ENCODE measurements at places on chromosomes 4 and X. TPM values are rescaled to one million over a fixed set of nuclear protein-coding genes. Genes with fewer than 3 reads are reported as not detected.

DNA sequence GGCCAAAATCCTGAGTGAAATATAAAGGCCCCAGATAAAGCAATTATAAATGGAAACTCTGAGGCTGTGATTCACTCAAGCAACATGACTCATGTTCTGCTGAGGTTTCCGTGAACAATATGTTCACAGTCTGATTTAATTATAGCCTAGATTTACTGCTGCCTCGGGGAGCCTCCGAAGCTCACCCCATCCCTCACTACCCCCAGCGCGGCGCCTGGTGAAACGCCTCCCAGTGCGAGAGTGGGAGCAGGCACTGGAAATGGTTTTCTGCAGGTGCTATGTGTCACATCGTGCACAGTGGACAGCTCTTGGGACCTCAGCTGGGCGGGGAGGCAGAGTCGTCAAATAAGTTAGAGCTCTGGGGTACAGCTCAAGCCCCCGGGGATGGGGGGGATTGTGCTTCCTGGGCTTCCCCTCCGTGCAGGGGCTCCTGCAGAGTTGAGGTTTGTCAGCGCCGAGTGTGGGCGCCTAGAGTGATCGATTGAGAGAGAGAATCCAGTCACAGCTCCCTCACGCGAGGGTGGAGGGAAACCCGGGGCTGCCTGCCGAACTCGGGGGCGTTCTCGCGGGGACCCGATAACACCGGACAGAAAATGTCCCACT lies 110.6 kb downstream of the PHKA2 start:
- H3K27me3 ChIP-seq, result no peaks in the 10 kb centered on the region
- no peak overlapping the region for H3K27ac ChIP-seq
- no peaks in the 10 kb centered on the region for H3K36me3 ChIP-seq
- DNase-seq, result no peak
- no peaks in the 10 kb centered on the region for H3K4me1 ChIP-seq

GRCh38 chrX:54891573-54891972 lies 29.1 kb upstream of the TRO start:
- no peak overlapping the region for H3K27ac ChIP-seq
- H3K4me3 ChIP-seq, result no peak overlapping the region
- no peak for DNase-seq
- no peaks in the 10 kb centered on the region for H3K27me3 ChIP-seq
- H3K4me1 ChIP-seq, result no peaks in the 10 kb centered on the region
- no peaks in the 10 kb centered on the region for H3K36me3 ChIP-seq

DNA sequence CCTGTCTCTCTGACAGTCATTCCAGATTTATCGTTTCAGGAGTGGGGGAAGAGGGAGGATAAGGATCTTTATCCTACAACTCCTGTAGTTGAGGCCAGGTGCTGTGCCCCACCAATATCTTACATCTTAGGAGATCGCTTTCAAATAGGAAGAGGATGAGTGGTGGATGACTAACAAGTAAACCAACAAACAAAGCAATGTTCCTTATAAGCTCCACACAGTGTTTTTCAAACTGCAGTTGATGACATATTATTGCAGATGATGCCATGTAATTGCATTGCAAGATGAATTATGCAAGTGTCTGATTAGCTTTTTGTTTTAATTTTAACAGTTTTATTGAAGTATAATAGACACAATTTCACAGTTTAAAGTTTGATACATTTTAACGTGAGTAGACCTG lies 35.8 kb upstream of the TMEM164 start:
- H3K4me3 ChIP-seq, result no peak overlapping the region
- no peak overlapping the region for H3K27ac ChIP-seq
- H3K27me3 ChIP-seq, result no peaks in the 10 kb centered on the region
- H3K36me3 ChIP-seq, result no peaks in the 10 kb centered on the region
- no peak for DNase-seq
- H3K4me1 ChIP-seq, result no peaks in the 10 kb centered on the region

DNA sequence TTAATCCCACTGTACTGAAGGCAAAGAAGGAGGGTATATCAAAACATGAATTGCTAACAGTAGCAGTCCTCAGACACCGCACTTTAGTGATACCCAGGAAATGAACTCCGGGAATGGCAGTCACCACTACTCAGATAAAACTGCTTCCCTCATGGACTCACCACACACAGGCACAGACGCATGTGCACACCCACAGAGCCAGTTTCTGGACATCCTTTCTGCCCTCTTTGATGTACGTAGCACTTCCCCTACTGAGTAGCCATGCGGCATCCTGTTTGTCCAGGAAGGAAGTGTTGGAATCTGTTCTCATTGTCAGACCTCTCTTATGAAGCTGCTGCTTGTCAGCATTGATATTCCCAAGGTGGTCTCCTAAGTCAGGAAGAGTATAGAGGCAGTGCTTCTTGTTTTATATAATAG lies 95.7 kb downstream of the DCLK2 start:
- H3K4me1 ChIP-seq, result peaks cover 13% of the 10 kb centered on the region
- no peak overlapping the region for H3K4me3 ChIP-seq
- no peak for DNase-seq
- H3K27ac ChIP-seq, result peak overlapping the region; percentile 32
- H3K27me3 ChIP-seq, result no peaks in the 10 kb centered on the region
- H3K36me3 ChIP-seq, result no peaks in the 10 kb centered on the region

Gene SLC25A43
- total RNA-seq, result 13.5 TPM
